ENCODE measurements at places on chromosomes 2 and 18.

DNA sequence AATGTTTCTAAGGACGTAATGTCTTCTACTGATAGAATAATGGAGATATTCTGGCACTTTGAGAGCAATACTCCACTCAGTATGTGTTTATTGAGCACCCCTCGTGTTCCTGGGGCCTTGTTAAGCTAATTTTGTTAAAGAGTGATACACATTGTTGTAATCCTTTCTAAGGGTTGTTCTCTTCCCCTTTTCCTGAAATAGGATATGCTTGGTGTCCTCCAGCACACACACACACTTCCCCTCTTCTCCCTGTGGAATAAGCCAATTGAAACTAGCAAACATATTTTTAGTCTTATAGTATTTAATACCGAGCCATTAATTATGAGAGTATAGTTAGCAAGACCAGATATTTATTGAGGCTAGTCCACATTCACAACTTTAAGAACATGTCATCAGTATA lies 114.1 kb downstream of the CRIM1 start:
- no peak for DNase-seq

- no peak for DNase-seq
Measured at GRCh38 chr2:112033600-112033999, 21.5 kb upstream of the TMEM87B start.

- DNase-seq, result no peak
Measured at GRCh38 chr18:49142216-49142615, 191.5 kb upstream of the SMAD7 start.

GRCh38 chr2:124121760-124122275 lies 96.7 kb downstream of the CNTNAP5 start:
- DNase-seq, result no peak

- DNase-seq, result no peak
Measured at GRCh38 chr2:1621501-1621900, 122.8 kb downstream of the PXDN start.

Measured in SK-N-DZ (cell line).